Daoy (cell line): ENCODE measurements at places on chromosomes 3 and 15. TPM values are rescaled to one million over a fixed set of nuclear protein-coding genes. Genes with fewer than 3 reads are reported as not detected.

DNA sequence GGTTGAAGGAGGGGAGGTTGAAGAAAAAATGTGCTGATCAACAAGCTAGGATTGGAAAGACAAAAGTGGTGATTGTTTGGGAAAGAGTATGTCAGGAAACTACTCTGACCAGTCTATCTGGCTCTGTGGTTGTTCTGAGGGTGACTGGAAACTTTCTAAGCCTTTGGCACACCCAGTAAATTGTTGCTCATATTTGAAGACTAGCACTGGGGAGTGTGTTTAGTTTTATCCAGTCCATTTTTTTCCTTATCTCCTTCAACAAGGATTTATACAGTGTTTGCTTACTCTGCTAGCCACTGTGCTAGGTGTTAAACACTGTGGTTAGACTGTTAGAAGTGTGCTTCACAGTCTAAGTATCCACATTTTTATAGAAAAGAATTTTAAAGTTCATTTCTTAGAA is 28.8 kb downstream of the PPM1L start:
- DNase-seq = no peak

GRCh38 chr3:195613468-195614069 is 29.8 kb upstream of the APOD start:
- DNase-seq = peak; percentile 11

DNA sequence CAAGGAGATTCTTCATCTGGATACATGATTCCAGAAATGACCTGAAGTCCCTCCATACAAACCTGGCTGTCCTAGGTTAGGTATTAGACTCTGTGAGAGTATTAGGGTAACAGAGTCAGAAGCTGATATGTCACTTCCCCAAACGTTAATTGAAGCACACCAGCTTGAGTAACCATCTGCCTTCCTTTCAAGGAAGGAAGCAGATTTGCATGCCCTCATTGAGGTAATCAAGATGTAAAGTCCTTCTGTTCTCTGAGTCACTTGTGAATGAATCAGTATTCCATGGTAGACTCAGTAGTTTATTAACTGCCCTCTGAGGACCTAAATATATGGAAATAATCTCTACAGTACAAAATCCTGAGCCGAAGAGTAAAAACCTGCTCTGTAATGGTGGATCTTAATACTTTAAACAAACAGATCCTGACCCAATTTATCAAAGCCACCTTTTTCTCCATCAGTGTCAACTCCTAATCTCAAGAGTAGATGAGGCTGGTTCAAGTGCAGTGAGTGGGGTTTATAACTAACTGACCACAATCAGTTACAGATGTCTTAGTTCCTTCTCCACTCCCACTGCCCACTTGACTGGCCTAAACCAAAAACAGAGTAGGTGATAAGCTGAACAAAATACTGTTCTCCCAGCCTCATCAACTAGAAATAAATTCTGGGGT is 246.2 kb upstream of the CHRM5 start:
- peak; percentile 44 for DNase-seq

- DNase-seq = no peak
Measured at GRCh38 chr3:126340943-126341754, 16.1 kb downstream of the KLF15 start.

DNA sequence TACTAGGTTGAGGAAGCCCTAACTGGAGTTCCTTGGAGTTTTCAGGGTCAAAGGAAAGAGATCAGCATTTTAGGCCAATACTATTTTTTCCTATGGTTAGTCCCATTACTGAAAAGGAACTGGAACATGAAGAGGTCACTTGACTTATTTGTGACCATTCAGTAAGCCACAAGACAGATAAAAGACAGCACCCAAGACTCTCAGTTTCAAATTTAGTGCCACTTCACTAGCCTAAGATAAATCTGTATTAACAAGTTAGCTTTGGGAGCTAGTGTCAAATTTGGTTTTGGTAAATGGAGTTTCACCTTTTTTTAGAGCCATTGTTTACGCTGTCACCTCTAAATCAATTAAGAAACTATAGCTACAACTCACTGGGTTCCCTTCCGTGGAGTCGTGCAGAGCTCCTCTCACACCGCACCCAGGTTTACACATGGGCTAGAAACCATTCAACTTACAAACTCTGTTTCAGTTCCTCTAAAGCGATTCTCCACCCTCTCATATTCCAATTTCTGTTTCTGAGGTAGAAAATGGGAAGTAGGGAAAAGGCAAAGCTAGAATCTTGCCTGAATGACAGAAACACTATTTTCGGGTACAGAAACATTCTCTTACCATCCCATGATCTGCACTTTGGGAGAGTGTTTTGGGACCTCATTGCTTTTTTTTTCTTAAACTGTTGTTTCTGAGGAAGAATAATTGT is 14.4 kb downstream of the CCDC32 start:
- DNase-seq = no peak

DNA sequence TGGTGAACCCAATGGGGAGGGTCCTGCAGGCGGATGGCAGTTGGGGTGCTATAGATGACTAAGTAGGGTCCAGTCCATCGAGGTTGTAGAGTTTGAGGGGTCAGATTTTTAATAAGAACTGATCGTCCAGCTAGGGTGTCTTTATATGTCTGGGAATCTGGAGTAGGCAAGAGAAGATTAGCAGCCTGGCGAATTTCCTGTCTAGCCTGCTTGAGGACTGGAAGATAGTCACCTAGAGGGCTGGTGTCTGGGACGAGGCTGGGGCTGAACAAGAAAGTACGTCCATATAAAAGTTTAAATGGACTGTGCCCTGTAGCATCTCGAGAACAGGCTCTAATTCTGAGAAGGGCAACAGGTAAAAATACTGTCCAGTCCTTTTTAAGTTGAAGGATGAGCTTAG is 6.7 kb upstream of the IP6K2 start:
- no peak for DNase-seq

DNA sequence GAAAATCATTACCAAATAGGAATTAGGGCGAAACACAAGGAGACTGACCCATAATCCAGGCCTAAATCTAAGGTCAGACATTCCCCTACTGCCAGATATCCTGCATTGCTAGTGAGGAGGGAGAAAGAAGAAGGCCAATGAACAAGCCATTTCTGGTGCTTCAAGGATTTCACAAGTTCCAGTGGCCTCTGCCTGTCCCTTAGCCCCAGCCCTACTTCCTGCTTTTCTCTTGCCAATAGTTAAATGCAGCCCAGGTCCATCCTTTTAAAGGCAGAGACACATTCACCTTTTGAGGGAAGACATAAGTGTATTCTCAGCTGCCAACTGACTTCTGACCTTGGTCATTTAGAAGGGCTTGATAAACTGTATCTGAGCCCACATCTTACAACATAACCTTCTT is 135.8 kb downstream of the ZNF621 start:
- DNase-seq = no peak

DNA sequence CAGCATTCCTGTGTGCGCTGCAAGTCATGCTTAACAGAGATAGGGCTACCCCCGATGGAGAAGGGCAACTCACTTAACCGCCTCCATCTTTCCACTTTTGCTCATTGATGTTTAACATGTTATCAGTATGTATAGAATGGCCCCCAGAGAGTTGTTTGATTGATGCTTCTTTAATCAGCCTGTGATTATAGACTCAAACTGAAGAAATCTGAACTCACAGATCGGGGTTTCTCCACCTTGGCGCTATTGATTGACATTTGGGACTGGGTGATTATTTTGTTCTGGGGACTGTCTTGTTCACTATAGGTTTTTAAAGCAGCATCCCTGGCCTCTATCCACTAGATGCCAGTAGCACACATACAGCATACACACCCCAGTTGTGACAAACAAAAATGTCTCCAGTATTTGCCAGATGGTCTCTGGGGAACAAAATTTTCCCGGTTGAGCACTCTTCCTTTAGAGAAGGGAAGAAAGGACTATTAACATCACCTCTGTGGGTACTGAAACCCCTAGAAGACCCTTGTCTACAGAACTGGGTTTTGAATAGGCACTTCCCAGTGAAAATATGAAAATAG is 54.4 kb downstream of the LARS2 start:
- DNase-seq = no peak

DNA sequence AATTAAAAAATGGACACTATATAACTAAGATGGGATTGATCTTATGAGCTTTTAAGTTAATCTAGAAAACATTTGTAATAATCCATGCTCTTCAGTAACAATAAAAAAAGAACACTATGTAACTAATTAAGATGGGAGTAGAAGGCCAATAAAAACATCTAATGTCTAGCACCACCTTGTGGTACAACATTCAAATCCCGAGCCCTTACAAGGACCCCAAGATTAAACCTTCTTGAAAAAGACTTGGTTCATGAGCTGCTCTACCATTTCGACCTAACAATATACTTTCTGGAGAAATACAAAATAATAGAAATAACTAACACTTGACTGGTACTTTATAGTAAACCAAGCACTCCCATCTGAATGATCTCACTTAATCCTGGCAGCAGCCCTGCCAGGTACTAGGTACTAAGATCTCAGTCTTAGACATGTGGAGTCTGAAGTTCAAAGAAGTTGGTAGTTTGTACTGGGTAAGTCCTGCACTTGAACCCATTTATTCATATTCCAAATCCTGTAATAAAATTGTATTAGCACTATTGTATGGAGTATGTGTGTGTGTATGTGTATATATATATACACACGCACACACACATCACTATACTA is 21.8 kb downstream of the METTL6 start:
- peak; percentile 18 for DNase-seq

- DNase-seq = peak; percentile 85
Measured at GRCh38 chr3:113695786-113696645, at the start of gene USF3. Gene USF3 (minus strand): TSS chr3:113696642. CDS start chr3:113674878, 21,764 bp downstream.

DNA sequence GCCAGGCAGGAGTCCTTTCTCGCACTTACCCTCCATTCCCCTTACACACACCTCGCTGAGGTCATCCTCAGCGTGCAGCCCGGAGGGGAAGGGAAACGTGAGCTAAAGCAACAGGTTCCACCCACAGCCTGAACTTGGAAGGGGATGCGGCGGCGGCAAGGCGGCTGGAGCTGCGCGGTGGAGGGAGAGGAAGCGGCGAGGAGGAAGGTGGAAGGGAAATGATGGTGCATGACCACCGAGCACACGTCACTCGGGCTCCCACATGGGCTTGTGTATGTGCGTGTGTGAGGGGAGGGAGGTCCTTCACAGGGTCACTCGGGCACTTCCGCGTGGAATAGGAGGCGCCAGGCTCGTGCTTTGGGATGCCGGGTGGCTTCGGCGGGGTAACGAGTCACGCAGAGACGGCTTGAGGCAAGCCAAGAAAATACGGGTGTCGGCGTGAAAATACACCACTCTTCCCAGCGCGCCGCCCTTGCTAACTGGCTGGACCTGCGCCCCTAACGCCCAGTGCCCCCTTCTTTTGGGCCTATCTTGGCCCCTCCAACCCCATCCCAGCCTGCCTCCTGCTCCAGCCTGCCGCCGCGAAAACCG is 225.5 kb upstream of the IL12A start:
- DNase-seq = peak; percentile 93

- no peak for DNase-seq
Measured at GRCh38 chr15:77276096-77276495, 143.8 kb downstream of the PEAK1 start.

- DNase-seq = no peak
Measured at GRCh38 chr3:7700539-7700938, 801.1 kb upstream of the LMCD1 start.

DNA sequence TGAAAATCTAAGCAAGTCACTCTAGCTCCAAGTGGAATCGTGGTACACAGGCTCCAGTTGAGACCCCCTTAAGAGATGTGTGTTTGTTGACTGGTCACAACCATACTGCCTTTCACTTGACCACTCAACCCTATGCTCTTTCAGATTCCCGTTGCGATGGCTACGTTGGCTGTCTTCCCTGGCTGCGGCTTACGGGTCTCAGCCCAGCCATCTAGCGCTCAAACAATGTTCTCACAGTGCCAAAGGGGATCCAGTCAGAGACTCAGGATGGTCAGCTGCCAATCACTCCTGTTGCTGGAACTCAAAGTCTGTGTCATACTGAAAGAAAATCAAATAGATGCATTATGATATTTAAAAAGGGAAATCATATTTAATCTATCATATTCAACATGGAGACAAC is 237.6 kb downstream of the ITPR1 start:
- DNase-seq = no peak

- no peak for DNase-seq
Measured at GRCh38 chr3:148625991-148626390, 71.7 kb upstream of the AGTR1 start.

GRCh38 chr3:134393074-134393473 is 18.8 kb upstream of the AMOTL2 start:
- DNase-seq = no peak

DNA sequence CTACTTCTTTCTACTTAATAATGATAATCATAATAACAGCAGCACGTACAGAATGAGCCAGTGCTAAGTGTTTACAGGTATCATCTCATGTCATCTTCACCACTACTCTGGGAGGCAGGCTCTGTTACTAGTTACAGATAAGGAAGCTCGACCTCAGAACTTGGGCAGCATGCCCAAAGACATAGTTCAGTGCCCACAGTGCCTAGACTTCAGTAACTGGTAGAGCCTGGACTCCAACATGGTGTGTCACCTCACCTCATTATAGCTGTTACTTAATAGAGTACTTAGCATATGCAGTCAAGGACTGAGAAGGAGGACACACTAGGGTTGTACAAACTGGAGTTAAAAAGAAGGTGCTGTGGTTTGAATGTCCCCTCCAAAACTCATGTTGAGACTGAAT is 7.6 kb downstream of the GADL1 start:
- no peak for DNase-seq

- DNase-seq = peak; percentile 62
Measured at GRCh38 chr3:12187448-12188327, 29.0 kb upstream of the TIMP4 start.

Gene RGMA
- 0.42 TPM in 1 of 2 replicates, not detected in the other for total RNA-seq

Gene GALNT15
- 0.60 and 0.69 TPM in 2 replicates for total RNA-seq

Gene UROC1
- total RNA-seq = not detected in 2 replicates

Gene NR2E3
- not detected in 2 replicates for total RNA-seq

Gene DNAH12
- 0.06 TPM in 1 of 2 replicates, not detected in the other for total RNA-seq

Gene CHL1
- not detected in 2 replicates for total RNA-seq

Gene DMXL2
- total RNA-seq = 22.9 and 27.1 TPM in 2 replicates
